ENCODE measurements at places on chromosomes 5 and 9.

DNA sequence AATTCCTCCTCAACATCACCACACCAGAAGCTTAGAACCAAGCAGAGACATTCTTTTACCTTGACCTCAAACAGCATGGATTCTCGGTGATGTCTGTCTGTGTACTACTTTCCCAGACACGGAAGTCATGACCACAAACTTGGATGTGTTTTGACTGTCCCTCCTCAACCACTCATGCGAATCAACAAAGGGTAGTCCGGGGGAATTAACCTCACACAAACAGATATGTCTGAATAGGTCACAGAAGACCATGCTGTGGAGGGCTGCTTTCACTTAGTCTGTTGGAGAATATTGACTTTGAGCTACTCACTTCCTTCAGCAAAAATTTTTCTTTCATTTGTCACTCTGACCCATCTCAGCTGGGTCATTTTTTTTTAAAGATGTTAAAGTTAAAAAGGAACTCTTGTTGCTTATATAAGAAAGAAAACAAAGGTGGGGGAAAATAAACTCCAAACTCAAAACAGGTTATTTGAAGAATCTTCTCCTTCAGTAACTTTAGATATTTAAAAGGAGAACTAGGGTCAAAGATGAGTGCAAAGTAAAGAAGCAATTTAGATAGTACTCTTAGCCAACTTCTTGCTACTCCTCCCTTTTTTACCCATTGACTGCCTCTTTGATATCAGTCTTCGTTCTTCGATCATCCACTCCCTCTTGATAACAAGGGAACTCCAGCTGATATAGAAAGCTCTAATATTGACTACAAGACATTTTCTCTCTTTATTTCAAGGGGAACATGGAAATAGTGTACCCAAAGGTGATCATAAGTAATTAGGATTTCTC is 343.4 kb upstream of the CDH6 start:
- no peak for DNase-seq

DNA sequence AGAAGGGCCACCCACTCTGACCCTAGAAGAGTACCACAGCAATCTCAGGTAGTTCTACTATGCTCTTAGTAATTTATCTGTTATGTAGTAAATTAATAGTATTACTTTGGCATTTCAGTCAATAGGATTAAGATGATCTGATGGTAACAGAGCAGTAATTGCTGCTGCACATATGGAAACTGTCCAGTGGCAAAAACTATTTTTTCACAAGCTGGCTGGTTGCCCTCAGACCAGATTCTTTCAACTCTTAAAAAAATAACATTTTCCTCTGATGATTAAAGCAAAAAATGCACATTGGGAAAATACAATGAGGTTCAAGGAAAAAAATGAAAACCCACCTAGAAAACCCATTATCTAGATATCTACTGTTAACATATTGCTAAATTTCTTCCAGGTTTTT is 19.7 kb downstream of the GLRA1 start:
- no peak for DNase-seq

DNA sequence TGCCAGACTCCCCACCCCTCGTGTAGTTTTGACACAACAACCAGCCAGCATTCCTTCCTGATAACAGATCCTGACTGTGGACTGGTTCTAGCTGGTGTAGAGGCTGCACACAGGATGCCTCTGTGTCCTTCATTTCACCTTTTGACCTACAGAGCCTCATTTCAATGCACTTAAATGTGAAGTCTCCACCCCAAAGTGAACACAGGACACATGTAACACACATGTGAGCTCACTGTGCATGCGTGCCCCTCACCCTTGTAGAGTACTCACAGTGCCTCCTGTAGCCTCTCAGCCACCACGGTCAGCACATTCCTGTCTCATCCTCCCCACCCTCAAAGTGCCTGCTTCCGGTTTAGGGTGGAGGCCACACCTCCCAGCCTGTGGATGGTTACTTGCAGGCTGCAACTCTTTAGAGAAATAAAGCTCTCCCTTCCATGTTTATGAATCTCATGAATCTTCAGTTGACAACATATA is 11.6 kb upstream of the NKD2 start:
- DNase-seq, result no peak

GRCh38 chr9:131645078-131645776 is 94.6 kb downstream of the RAPGEF1 start:
- no peak for DNase-seq

DNA sequence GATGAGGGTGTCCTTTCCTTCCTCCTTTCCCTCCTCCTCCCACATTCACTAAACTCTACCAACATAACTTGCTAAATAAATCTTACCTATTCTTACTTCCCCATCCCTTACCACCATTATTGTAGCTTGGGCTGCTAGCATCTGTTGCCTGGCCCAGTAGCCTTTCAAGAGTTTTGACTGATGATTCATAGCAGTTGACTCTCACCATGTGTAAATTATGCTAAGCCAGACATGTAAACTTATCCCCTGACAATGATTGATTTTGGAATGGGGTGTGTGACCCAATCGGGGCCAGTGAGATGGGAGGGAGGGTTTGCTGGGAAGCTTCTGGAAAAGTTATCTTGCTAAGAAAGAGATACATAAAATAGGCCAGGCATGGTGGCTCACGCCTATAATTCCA is 161.8 kb upstream of the SPRY4 start:
- no peak for DNase-seq

DNA sequence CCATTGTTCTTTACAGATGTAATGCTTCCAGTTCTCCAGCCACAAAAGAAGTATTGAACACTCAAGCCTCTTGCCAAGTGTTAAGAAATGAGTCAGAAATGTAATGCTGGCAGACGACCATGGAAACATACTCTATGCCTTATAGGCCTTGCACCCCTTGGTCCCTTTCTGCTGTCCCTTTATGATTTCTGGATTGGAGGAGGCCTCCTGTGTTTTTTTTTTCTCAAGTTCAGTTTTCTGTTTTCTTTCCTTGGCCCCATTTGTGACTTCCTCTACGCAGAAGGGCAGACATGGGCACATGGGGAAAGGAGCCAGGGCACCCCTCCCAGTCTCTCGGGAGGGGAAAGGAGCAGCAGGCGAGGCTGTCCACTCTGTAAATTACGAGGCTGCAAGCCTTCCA is 53.4 kb downstream of the SNX18 start:
- DNase-seq, result no peak

DNA sequence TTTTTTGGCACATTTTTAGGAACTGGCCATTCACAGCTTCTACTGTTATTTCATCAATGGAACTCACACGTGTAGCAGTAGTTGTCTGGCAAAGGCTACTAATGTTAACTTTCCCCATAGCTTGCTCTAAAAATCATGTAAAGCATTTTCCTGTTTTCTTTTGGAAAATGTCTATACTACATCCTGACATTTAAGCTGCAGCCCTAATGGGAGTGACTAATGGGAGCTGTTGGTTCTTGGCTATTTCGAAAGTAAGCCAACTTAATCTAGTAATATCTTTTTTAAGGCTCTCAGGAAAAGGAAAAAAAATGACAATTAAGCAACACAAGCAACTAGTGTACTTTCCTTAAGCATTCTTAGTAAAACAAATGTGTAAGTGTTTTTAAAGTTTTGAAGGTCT is 169.2 kb downstream of the SLC12A2 start:
- no peak for DNase-seq

DNA sequence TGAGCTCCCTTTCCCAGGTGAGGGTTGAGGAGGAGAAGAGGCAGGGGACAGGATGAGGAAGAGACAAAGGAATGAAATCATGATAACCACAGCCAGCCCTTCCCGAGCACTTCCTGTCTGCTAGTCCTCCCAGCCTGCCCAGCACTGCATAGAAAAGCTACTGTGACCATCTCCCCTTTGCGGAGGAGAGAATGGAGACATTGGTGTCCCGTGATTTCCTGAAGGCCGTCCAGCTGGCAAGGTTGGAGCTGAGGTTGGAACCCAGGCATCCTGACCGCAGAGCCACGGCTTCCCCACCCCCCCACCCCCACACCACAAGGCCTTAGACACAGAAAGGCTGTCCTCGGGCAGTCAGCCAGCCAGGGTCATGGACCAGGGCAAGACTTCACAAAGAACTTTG is 131.1 kb upstream of the ICE1 start:
- no peak for DNase-seq

DNA sequence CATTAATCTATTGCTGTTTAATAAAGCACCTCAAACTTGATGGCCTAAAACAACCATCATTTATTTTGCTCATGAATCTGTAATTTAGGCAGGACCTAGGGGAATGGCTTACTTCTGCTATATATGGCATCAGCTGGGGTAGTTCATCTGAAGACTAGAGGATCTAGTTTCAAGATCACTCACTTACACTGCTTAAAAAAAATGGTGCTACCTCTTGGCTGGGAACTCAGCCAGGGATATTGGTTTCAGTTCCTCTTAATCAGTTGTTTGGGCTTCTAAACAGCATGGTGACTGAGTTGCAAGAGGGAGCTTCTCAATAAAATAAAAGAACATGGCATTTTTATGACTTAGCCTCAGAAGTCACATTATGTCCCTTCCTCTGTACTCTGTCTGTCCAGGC is 142.0 kb downstream of the FAM114A2 start:
- DNase-seq, result no peak

- DNase-seq, result no peak
Measured at GRCh38 chr5:93601802-93602155, 18.8 kb downstream of the NR2F1 start.

GRCh38 chr5:80569961-80570786 is at the start of gene ANKRD34B:
Gene ANKRD34B, minus strand, starts transcription at chr5:80570280. Its CDS starts 10,261 bp downstream, at chr5:80560019.
- no peak for DNase-seq

DNA sequence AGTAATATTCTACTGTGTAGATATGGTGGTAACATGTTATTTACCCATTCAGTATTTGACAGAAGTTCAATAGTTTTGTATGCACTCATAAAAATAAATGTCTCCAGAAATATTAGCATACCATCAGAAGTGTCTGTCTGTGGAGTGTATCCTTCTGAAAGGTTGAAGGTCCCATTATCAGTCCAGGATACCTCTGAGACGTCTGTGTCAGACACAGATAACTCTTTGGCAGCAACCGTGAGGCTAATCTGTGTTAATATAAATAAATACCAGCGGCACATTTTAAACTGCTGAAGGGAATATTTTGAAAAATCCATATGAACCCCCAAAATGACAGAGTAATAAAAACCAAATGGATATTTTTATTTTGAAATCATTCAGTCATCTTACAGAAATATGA is 11.9 kb upstream of the ZNF622 start:
- no peak for DNase-seq

DNA sequence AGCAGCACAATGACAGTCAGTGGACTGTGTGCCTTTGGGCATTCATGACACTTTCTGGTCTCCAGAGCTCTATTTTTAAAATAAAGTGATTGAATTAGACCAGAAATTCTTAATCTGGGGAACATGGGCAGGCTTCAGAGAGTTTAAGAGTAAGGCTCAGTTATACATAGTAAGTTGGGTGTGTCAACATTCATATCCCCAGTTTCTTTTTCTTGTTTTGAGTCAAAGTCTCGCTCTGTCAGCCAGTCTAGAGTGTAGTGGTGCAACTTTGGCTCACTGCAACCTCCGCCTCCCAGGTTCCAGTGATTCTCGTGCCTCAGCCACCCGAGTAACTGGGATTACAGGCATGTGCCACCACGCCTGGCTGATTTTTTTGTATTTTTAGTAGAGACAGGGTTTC is 13.7 kb upstream of the KIF4B start:
- DNase-seq, result no peak

- DNase-seq, result no peak
Measured at GRCh38 chr5:142644640-142645361, 41.1 kb downstream of the FGF1 start.

DNA sequence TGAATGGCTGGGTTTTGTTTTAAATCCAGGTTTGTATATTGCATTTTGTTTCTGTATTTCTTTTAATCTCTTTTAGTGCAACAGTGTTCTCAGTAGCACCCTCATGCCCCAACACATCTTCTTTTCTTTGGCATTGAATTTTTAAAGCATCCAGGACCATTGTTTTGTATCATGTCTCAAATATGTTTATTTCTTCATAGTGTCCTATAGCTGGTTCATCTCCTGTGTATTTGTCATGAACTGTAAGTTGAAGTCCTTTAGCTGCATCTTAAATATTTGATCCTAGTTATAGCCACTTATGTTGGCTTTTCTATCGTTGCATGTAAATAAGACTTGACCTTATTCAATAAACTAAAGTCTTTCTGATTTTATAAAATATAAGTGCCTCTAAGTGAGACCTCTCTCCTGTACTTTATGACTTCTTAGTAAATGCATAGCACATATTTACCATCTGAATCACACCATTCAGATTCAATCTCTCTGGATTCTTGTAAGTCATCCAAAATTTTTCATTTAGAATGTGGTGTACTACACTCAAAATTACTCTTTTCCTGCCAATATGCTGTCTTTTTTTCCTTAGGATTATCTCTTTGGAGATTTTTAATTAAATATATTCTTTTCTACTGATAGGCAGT is 21.0 kb upstream of the ERCC6L2 start:
- DNase-seq, result no peak

- DNase-seq, result no peak
Measured at GRCh38 chr9:80378669-80379293, 807.0 kb downstream of the TLE4 start.

GRCh38 chr9:108897324-108898096 is 35.4 kb downstream of the ACTL7A start:
- DNase-seq, result no peak

DNA sequence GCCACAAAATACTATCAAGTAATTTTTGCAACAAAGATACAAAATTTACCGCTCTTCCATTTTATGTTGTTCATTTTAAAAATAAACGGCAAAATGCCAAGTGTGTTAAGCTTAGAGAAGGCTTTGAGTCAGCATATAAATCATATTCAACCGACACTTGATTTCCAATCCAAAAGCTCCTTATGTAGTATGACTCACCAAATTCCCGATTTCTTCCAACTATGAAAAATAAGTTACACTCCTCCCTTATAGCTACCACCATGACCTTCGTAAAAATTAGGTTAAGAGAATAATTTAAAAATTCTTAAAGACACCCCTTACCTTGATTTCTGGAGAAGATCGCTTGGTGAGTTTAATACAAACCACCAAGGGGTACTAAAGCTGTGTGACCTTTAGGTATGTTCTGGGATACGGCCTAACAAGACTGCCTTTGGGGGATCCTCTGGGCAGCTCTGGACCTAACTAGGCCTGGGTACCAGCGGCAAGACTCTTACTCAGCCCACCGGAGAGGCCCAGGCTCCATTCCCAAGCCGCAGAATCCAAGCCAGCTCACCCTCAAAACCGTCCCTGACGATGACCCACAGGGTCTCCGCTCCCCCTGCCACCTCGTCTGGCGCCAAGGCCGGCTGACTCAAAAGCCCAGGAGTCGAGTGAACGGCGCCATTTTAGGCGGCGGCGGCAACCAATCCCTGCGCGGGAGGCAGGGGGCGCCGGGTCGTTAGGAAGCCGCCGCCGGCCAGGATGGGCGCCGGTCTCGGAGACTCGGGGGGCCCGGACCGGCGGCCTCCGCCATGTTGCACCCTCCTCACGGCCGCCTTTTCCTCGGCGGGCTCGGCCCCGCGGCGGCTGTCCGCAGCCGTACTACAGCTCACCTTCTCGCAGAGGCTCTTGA is 739 bp downstream of the PPP2CA start:
- peak; percentile 42 for DNase-seq

All from activated CD4-positive, alpha-beta T cell treated with anti-CD3 and anti-CD28 coated beads, Interleukin-2, amount 50 U/mL, for 4 hours (primary cell).